ENCODE measurements at places on chromosomes 4 and X.

- DNase-seq = no peak
Measured at GRCh38 chr4:177131736-177132135, 177.9 kb upstream of the NEIL3 start.

DNA sequence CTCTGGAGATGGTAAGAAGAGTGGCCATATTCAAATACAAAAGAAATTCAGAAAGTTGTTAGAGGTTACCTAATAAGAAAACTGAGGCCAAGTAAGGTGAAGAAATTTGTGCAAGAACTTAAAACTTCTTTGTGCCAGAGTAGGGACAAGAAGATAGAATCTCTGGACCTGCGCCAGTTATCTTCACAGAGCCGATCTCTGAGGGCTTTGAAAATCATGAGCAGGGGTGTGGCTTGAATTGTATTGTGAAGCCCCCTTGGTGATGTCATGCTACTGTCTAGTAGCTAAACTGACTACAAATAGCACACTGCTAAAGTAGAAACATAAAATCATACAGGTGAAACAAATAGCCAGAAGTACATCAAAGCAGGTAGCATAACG, 184.6 kb downstream of the UGT8 start:
- DNase-seq = no peak

DNA sequence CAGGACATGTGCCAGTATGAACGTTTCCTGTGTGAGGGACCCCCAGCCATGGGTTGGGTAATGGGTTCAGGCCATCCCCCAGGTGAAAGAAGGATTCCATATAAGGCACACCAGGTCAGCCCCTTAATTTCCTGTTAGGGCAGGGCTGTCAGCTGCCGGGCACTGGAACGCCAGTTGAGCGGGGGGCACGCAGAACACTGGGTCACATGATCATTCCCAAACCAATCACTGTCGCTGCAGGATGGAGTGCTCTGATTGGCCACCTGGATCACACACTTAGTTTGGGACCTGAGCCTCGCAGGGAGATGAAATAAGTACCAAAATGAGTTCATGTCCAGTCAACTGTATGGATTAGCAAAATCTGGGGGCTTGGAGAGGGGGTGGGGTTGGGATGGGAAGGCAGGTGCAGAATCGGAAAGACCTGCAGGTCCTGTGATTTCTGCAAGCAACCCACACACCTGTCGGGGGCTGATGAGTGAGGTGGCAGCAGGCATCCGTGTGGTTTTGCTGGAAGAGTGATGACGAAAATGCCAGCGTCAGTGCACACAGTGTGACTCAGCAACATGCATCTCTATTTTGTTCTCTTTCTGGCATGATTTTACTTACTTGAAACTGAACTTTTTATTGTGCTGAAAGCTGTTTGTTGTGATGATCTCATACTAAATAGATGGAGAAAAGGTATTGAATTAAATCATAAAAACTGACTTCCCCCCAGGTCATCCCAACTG, 32.2 kb downstream of the RNF212 start:
- DNase-seq = no peak

- DNase-seq = no peak
Measured at GRCh38 chr4:108458681-108459080, 161.7 kb upstream of the RPL34 start.

- DNase-seq = no peak
Measured at GRCh38 chrX:3142259-3143042, 101.2 kb downstream of the ARSF start.

GRCh38 chr4:110869862-110870572, 247.1 kb upstream of the PITX2 start:
- DNase-seq = no peak

DNA sequence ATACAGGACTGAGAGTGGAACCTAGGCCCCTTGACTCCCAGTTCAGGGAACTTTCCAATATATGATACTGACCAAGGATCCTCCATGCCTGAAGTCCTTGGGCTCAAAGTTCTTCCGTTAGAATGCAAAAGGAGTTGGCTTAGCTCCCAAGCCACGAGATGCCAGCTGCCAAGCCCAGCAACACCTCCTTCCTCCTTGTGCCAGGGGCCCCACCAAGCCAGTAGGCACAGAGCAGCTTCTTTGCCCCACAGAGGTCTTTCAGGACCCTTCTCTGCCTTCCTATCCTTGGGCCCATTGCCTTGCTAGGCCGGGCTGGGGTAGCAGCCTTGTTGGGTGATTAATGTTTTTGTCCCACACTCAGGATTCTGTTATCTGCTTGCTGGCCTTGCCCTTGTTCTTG, 105.6 kb downstream of the EFNB1 start:
- peak; percentile 20 for DNase-seq

DNA sequence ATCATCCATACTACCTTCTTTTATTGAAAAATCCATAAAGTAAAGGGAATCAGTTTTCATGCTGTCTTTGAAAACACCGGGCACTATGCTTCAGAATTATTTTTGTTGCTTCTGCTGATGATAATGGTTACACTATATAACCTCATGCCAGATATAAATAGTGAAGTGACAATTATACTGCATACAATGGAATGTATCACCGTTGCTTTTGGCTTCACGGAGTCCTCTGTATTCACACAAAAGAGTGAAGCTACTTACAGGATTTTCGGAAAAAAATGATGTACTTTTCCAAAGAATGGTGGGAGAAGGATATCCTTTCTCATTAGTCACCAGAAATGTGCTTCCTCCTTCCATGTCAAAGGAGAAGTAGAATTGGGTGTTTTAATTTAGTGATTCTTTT, 159.1 kb upstream of the PITX2 start:
- no peak for DNase-seq

- no peak for DNase-seq
Measured at GRCh38 chr4:28269426-28269825, 1408.8 kb downstream of the STIM2 start.

GRCh38 chr4:115515772-115516171, 402.4 kb upstream of the NDST4 start:
- no peak for DNase-seq

GRCh38 chr4:38823766-38824165, 19.2 kb upstream of the TLR1 start:
- DNase-seq = no peak

Measured in endodermal cell (in vitro differentiated cells).